ENCODE measurements at places on chromosomes 6 and 20.
A peak's percentile ranks its signal among the peaks of the same experiment; 100 is the strongest.

DNA sequence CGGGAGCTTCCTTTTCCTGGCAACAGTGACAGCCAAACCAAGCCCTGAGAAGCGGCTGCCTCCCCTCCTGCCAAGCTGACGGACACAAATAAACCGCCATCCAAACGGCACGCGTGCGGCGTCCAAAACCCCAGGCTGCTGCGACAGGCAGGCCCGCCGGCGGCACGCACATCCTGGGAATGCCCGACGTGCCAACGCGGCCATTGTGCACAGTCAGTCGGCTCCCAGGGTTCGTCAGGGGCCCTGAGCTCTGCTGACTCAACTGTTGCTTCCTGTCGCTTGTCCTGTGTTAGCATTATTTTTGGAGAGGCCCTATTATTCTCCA, 6.8 kb downstream of the JAG1 start:
- DNase-seq: no peak

- DNase-seq: peak; percentile 29
Measured at GRCh38 chr6:18277237-18278006, 13.1 kb upstream of the DEK start.

GRCh38 chr6:105257340-105257739, 77.5 kb upstream of the POPDC3 start:
- no peak for DNase-seq

- DNase-seq: peak; percentile 23
Measured at GRCh38 chr6:28207510-28208110, 17.5 kb upstream of the ZSCAN9 start.

GRCh38 chr6:84554706-84555105, 209.7 kb downstream of the TBX18 start:
- peak; percentile 8 for DNase-seq

DNA sequence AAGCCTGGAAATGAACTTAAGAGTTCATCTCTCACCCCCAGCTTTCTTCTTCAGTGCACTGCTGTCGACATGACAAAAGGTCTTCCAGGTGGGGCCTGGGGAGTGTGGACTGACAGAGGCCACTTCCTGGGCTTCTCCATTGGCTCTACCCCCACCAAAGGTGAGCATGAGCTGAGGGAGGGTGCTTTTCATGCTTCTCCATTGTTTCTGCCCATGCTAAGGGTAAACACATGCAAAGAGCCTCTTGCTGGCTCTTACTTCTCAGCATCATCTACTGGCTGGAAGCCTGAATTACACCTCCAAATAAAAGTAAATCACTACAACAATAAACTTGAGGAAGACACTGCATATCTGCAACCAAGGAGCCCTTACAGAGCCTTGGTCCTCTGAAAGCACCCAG, 227.2 kb downstream of the EPM2A start:
- no peak for DNase-seq

- DNase-seq: no peak
Measured at GRCh38 chr6:39758905-39759605, 33.1 kb upstream of the DAAM2 start.

DNA sequence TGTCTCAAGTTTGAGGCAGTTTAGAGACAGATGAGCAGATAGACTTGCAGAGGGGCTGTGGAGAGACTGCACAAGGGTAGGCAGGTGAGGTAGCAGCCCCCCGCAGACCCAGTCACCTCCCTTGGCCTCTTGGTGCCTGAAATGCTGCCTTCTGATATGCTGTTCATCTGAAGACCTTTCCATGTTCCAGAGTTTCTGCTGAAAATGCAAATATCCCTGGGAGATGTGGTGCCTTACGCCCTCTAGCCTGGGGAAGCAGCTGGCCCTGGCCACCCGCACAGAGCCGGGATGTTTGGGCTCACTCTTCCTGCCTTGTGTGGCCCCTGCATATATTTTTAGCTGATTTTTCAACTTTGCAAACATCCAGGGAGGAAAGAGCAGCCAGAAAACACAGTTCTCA, 51.4 kb downstream of the TMEM242 start:
- DNase-seq: no peak

- DNase-seq: no peak
Measured at GRCh38 chr6:10451828-10452509, 37.1 kb upstream of the TFAP2A start.

DNA sequence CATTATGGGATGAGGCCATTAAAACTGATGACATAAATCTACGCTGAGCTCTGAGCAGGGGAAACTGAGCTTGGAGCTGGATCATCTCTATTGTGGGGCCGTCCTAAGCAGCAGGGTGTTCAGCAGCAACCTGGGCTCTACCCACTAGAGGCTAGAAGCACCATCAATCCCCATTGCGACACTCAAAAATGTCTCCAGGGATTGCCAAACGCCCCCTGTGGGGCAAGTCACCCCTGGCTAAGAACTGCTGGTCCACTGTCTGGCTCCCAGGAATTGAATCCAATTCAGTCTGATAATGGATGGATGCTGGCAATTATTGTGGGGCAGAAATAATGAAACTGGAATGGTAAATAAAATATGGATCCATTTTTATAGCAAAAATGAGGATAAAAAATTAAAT, 38.2 kb downstream of the PMEPA1 start:
- no peak for DNase-seq

DNA sequence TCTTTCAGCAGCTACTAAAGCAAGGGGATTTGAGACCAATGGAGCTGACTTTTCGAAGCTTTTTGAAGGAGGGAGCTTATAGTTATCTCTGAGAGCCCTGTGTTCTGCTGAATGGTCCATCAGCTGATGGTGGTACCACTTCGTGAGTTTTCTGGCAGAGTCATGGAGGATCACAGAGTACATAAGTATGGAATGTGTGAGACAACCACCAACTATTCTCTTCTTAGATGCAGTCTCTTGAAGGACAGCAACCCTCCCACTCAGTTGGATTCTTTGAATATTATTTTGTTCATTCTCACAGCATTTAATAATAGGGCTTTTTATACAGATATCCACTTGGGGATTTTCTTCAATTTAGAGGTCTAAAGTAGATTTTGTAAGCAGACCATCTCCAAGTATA, 75.3 kb downstream of the ELOVL2 start:
- peak; percentile 74 for DNase-seq

GRCh38 chr6:52595000-52595795, 18.3 kb upstream of the TRAM2 start:
- peak; percentile 89 for DNase-seq

GRCh38 chr6:10406556-10406955, 8.3 kb downstream of the TFAP2A start:
- DNase-seq: no peak

DNA sequence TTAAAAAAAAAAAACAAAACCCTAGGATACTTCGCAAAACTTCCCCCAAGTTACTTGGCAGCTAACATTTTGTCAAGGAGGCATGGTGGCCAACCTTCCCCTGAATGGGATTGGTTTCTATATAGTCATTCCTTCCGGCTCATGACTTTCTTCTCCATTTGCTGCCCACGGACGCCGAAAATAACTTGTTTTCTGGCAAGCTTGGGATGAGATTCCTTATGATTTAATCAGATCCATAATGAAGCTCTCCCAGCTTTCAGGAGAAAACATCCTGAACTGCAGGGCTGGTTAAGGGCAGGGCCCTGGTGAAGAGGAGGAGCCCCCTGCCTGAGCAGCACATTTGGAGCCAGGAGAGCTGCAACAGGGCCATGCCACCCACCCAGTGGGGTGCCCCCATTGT, 49.9 kb downstream of the PPP1R16B start:
- peak; percentile 49 for DNase-seq
